GM23338 (cell line): ENCODE measurements at places on chromosomes 2 and 18. TPM values are rescaled to one million over a fixed set of nuclear protein-coding genes. Genes with fewer than 3 reads are reported as not detected.

Gene GATA6
- not detected in 2 replicates for total RNA-seq

DNA sequence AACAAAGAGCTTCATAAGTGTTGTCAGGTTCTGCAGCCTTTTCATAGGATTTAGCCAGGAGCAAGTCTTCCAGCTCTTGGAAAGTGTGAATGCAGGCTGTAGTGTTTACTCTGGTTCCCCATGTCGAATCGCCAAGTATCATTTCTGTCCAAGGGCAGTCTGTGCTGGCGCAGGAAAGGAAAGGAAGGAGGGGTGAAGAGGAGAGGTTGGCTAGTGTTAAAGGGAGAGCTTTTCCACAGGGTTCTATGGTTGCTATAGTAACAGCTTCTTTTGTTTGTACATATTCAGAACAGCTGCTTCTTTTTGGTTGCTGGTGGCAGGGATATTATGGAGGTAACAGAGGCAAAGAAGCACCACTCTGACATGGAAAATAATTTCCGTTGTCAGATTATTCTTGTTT lies 69.9 kb downstream of the KCNH7 start:
- peak; percentile 55 for DNase-seq

Gene CROCC2
- total RNA-seq: not detected in 2 replicates

Gene TDRD15
- 0.07 TPM in 1 of 2 replicates, not detected in the other for total RNA-seq

DNA sequence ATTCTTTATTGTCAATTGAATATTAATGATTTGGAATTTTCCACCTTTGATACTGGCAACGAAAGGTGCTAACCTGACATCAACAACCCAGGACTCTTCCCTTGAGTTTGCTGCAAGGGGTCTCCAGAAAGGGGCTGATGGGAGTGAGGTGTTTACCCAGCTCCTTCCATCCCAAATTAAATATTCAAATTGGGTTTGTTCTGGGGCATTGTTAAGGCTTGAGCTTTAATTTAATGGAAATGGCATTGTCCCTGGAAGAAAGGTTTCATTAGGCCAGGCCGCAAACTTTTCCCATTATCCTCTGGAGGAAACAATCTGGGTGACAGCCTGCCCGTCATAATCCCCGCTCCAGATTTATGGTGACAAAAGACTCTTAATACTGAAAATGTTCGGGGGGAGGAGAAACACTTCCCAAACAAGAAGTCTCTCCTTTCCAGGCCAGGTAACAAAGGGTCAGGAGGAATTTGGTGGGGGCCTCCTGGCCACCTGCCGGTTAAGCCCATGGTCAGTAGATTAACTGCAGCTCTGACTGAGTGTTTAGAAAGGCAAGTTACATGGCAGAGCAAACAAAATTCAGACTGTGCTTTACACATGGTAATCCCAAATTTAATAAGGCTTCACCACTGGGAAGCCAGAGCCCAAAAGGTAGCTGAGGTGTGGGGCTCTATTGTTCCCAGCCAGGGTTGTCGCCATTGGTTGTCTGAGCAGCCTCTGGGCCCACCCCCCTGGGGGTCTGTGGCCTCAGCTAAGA lies 151.4 kb upstream of the SIX3 start:
- DNase-seq: peak; percentile 56

DNA sequence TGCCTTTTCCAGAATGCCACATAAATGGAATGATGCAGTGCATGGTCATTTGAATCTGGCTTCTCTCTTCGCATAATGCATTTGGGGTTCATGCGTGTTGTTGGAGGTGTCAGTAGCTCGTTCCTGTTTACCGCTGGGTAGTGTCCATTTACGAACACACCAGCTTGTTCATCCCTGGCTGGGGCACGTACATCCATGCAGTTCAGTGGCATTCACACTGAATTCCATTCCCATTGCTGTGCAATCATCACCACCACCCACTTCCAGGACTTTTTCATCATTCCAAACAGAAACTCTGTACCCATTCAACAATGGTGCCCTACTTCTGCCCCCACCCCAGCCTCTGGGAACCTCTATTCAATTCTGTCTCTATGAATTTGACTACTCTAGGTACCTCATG lies 14.7 kb upstream of the CIDEA start:
- DNase-seq: no peak

- no peak for DNase-seq
Measured at GRCh38 chr2:96940980-96941775, 45.2 kb downstream of the FAM178B start.

DNA sequence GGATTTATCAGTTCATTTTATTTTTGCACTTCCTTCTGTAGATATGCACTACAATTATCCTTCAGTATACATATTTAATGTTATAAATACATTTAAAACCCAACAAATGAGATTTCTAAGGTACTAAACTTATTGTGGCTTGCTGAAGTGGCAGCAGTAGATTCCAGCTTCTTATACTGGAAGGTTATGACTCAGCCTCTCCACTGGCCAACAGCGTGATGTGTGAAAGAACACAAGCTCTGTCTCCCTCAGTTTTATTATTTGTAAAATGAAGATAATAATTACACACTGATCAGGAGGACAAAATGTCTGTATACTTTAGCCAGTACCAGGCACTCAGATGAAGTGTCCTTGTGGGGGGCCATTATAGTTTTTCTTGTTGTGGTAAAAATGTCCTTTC lies 1147.1 kb downstream of the CNTNAP5 start:
- DNase-seq: no peak

DNA sequence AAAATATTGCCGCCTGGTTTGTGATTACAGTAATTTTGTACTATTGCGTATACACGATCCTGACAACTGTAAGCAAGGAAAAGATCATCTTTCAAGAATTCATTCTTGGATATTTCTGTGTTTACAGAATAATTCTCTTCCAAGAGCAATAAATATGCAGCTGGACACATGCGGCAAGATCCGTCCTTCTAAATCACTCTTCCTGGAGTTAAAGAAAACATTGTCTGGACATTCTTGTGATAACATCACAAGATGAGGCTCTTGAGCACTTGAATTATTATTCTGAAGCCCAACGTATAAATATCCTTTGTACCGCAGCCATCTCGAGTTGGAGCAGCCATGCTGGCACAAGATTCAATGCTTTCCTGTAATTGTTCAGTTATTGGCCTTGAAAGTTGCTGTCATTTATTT lies 9.9 kb downstream of the FHL2 start:
- DNase-seq: no peak

DNA sequence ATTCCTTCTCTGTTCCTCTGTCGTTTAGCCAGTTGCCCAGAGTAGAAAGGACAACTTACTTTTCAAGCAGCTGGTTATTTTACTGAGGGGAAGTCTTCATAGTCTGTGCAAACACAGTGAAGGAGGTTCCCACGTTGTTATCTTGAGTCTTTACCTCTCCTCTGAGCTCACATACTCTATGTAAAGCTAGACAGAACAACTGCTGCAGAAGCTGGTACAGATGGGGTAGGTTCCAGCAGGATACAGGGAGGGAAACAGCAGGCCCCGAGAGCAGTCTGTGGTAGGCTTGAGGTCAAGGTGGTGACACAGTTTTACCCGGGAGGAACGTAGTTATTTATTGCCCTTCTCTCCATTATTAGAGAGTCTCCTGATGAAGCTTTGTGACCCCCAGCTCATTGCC lies 93.4 kb upstream of the LDLRAD4 start:
- DNase-seq: no peak

- DNase-seq: no peak
Measured at GRCh38 chr2:5227062-5227699, 465.0 kb upstream of the SOX11 start.

DNA sequence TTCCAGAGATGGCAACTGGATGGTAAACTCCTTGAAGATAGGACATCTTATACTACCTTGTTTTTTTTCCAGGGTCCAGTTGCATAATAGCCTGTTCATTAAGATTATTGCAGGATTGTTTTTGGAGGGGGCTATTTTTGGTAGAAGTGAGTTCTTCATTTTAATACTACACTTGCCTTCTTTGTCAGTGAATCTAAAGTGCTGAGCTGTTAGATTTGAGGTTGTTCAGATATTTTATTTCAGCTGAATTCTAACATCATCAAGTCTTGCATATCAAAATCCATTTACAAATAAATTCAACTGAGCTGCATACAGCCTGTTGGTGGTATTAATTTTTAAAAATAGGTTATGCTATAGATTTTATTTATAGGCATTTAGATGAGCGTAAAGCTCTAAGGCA lies 72.1 kb downstream of the PLCL1 start:
- no peak for DNase-seq

Gene CRYGC
- total RNA-seq: not detected in 2 replicates

DNA sequence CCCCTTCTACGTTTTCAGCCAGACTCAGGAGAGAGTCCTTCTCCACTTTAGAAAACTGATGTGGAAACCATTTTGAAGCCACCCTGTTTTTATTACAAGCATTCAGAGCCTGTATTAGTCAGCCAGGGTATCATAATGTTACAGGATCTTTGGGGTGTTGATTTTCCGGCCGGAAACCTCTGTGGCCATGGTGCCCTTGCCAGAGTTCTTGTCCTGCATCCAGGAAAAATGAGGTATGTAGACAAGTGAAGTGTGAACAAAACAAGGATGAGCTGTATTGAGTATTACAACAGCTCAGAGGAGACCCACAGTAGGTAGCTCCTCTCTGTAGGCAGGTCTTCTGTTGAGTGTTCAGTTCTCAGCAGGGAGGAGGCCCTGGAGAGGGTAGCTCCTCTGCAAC lies 241.0 kb upstream of the COPS8 start:
- no peak for DNase-seq

GRCh38 chr18:72411261-72411660 lies 132.9 kb downstream of the CBLN2 start:
- DNase-seq: no peak
